Lung (tissue), 17 donors: ENCODE measurements at places on chromosomes 7 and 10. TPM values are rescaled to one million over a fixed set of nuclear protein-coding genes. Genes with fewer than 3 reads are reported as not detected.

GRCh38 chr7:21028186-21028585 lies 241.5 kb upstream of the SP8 start:
- H3K4me3 ChIP-seq, result no peak overlapping the region
- peak; percentile 76 for DNase-seq
- H3K27ac ChIP-seq, result no peak overlapping the region
- H3K36me3 ChIP-seq, result no peaks in the 10 kb centered on the region
- peaks cover 10% of the 10 kb centered on the region for H3K4me1 ChIP-seq
- peaks cover 8% of the 10 kb centered on the region for H3K27me3 ChIP-seq

GRCh38 chr10:104807581-104808310 lies 166.7 kb downstream of the SORCS3 start:
- H3K4me1 ChIP-seq, result no peaks in the 10 kb centered on the region
- H3K27me3 ChIP-seq, result no peaks in the 10 kb centered on the region
- DNase-seq, result no peak
- no peak overlapping the region for H3K4me3 ChIP-seq

DNA sequence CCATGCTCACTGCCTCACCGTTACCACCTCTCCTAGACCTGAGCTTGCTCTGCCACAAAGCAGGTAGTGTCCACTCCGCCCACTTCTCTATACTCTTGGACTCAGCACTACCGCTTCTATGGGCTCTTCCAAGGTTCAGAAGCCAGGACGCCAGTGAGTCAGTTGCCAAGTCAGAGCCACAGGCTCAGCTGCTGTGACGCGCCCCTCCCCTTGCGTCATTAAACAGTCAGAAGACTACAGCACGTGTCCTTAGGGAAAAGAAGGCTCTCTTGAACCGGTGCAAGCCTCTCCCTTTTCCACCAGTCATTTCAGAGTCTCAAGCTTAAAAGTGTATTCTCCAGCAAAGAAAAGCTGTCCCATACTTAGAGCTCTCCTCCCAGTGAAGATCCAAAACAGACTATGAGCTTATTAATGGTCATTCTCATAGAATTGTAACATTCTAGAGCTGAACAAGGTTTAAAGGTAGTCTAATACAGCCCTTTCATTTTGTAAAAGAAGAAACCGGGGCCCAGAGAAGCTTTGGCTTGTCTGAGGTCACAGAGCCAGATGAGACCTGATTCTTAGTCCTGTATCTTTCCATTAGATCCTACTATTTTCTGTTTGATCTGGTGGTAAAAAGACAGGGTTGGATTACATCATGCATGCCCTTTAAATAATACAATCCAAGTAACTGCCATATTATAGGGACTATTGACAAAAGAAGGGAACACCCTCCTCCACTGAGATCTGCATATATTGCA lies 40.9 kb upstream of the MET start:
- no peak overlapping the region for H3K27ac ChIP-seq
- no peak overlapping the region for H3K4me3 ChIP-seq
- no peaks in the 10 kb centered on the region for H3K4me1 ChIP-seq
- no peaks in the 10 kb centered on the region for H3K36me3 ChIP-seq
- no peaks in the 10 kb centered on the region for H3K27me3 ChIP-seq
- peak; percentile 24 for DNase-seq

- H3K4me3 ChIP-seq, result no peak overlapping the region
- no peak overlapping the region for H3K27ac ChIP-seq
- no peaks in the 10 kb centered on the region for H3K27me3 ChIP-seq
Observed at GRCh38 chr10:65891073-65891981, 1034.5 kb upstream of the LRRTM3 start.

DNA sequence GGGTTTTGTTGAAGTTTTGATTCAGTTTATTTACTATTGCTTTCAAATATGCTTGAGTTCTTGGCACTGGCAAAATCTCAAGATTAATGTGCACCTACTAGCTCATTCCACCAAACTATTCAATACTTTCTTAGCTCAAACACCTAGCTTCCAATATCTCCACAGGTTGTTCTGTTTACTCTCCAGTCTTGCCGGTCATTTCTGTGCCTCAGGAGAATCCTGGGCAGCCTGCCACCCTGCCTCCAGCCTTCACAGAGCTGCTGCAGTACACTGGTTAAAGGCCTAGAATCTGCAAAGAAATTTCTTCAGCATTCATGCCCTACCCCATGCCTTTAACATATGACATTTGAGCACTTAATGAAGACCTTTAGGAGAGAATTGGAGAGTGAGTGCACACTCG lies 4.0 kb upstream of the TMEM106B start:
- H3K4me1 ChIP-seq, result peaks cover 5% of the 10 kb centered on the region
- no peak overlapping the region for H3K4me3 ChIP-seq
- DNase-seq, result no peak
- no peak overlapping the region for H3K27ac ChIP-seq
- no peaks in the 10 kb centered on the region for H3K36me3 ChIP-seq

GRCh38 chr7:156889746-156890145 lies 3.2 kb downstream of the LMBR1 start:
- H3K36me3 ChIP-seq, result peaks cover 3% of the 10 kb centered on the region
- no peaks in the 10 kb centered on the region for H3K27me3 ChIP-seq
- no peak overlapping the region for H3K27ac ChIP-seq
- no peak for DNase-seq
- H3K4me1 ChIP-seq, result peaks cover 2% of the 10 kb centered on the region
- no peak overlapping the region for H3K4me3 ChIP-seq

DNA sequence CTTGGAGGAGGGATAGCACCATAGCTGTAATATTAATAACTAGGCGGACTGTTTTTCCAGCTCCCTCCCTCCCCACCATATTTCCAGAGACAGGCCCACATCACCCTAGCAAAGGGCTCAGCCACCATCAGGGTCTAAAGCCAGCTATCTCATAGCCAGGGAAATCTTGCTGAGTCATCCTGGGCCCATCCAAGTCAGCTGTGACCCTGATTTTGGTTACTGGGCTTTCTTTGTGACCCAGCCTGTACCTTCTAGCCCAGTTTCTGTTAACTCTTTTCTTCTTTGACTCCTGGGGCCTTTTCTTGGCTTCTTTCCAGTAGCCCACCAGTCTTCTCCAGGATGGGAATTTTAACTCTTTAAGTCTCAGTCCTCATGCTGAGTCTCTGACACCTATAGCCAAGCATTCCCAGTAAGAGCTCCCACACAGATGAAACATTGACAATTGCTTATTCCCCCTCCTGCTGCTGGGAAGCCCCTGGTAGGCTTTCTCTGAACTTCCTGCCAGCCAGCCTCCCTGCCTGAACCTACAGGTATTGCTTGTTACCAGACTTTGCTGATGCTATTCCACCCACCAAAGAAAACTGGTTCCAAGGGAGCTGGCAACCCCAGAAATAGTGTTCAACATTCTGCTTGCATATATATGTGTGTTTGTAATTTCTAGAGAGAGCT lies 34.8 kb upstream of the ADO start:
- H3K36me3 ChIP-seq, result no peaks in the 10 kb centered on the region
- H3K4me1 ChIP-seq, result peaks cover 5% of the 10 kb centered on the region
- H3K27me3 ChIP-seq, result no peaks in the 10 kb centered on the region
- no peak overlapping the region for H3K27ac ChIP-seq

- peak overlapping the region; percentile 87 for H3K27ac ChIP-seq
- no peaks in the 10 kb centered on the region for H3K27me3 ChIP-seq
- peak; percentile 75 for DNase-seq
- no peak overlapping the region for H3K4me3 ChIP-seq
- H3K4me1 ChIP-seq, result no peaks in the 10 kb centered on the region
Observed at GRCh38 chr7:55065511-55066229, 46.9 kb downstream of the EGFR start.

- no peak overlapping the region for H3K27ac ChIP-seq
- DNase-seq, result no peak
Observed at GRCh38 chr7:97373736-97374135, 256.2 kb downstream of the SDHAF3 start.

GRCh38 chr10:59814878-59815277 lies 61.6 kb upstream of the MRLN start:
- H3K36me3 ChIP-seq, result peaks cover 13% of the 10 kb centered on the region
- H3K27ac ChIP-seq, result no peak overlapping the region
- DNase-seq, result no peak
- peaks cover 17% of the 10 kb centered on the region for H3K4me1 ChIP-seq

DNA sequence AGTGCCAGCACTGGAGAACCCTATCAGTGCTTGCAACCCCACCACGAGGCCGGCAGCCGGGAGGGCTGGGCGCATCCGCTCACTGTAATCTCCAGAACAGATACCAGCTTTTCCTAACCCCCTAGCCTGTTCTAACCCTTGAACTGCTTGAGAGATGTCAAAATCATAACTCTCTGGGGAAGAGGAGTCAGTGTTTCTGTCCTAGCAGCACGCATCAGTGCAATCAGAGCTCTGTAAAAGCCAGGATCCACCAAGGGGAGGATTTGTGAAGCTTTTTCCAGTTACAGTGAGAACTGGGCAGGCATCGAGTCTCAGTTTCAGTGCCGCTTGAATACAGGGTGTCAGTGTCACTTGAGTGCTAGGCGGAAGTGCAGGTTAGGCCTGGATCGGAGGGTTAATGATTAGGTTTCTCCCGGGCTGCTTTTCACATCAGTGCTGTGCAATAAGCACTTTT lies 104.5 kb upstream of the INSYN2A start:
- H3K27me3 ChIP-seq, result no peaks in the 10 kb centered on the region
- H3K36me3 ChIP-seq, result no peaks in the 10 kb centered on the region
- peak; percentile 65 for DNase-seq
- no peak overlapping the region for H3K27ac ChIP-seq
- H3K4me3 ChIP-seq, result no peak overlapping the region

DNA sequence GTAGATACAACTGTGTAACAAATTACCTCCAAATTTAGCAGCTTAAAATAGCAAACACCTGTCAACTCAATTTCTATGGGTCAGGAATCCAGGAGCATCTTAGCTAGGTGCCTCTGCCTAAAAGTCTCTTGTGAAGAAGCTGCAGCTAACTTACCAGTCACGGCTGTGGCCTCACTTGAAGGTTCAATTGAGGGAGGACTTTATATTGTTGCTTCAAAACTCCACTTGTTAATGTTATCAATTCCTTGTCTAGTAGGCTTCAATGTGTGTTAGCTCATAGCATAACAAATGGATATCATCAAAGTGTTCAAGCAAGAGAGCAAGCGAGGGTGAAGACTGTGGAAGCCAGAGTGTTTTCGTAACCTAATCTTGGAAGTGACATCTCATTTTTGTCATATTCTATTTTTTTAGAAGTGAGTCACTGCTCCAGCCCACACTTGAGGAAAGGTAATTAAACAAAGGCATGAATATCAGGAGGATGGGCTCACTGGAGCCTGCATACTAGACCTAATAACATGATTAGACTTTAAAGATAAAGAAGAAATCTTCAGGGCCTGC lies 172.9 kb downstream of the SPAG6 start:
- no peaks in the 10 kb centered on the region for H3K4me1 ChIP-seq
- H3K4me3 ChIP-seq, result no peak overlapping the region
- no peaks in the 10 kb centered on the region for H3K36me3 ChIP-seq
- no peak overlapping the region for H3K27ac ChIP-seq

Gene PPP1R17
- polyA plus RNA-seq, result not detected

Gene AOAH
- polyA plus RNA-seq, result 36.4 TPM

Gene KDM7A
- 9.1 TPM for polyA plus RNA-seq

Gene GPR26
- not detected for polyA plus RNA-seq

Gene CTNNA3
- polyA plus RNA-seq, result 0.16 TPM

Gene FZD8
- 6.5 TPM for polyA plus RNA-seq

Gene PCLO
- 1.0 TPM for polyA plus RNA-seq

Gene PIK3AP1
- polyA plus RNA-seq, result 120 TPM
